Mesothelial cell of epicardium (in vitro differentiated cells): ENCODE measurements at places on chromosomes 2 and 18. TPM values are rescaled to one million over a fixed set of nuclear protein-coding genes. Genes with fewer than 3 reads are reported as not detected.

PLGLB2 gene
- total RNA-seq = 7.4 to 8.1 TPM (median 7.5 TPM) in 3 replicates

GRCh38 chr18:55100817-55101457 is 141.7 kb upstream of the CCDC68 start:
- no peak for DNase-seq

DNA sequence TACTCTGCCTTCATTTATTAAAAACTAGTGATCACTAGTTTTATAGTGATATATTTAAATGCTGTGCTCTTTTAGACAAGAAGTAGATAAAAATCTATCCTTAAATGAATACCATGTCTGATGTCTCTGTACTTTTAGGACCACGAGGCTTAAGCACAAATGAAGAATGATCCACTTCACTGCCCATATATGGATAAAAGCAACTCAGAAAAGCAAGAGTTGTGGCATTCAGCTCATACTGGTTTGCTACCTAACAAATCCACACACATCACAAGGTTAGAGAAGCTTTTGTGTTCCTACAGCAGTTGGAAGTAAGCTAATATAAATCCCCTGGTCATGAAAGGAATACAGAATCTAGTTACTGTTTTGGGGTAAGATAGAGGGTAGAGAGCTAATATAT is 72.7 kb upstream of the LPIN2 start:
- no peak for DNase-seq

ANKRD29 gene
- total RNA-seq = 2.3 to 2.9 TPM (median 2.4 TPM) in 3 replicates

GRCh38 chr2:107681936-107682335 is 144.8 kb upstream of the RGPD4 start:
- DNase-seq = no peak

DNA sequence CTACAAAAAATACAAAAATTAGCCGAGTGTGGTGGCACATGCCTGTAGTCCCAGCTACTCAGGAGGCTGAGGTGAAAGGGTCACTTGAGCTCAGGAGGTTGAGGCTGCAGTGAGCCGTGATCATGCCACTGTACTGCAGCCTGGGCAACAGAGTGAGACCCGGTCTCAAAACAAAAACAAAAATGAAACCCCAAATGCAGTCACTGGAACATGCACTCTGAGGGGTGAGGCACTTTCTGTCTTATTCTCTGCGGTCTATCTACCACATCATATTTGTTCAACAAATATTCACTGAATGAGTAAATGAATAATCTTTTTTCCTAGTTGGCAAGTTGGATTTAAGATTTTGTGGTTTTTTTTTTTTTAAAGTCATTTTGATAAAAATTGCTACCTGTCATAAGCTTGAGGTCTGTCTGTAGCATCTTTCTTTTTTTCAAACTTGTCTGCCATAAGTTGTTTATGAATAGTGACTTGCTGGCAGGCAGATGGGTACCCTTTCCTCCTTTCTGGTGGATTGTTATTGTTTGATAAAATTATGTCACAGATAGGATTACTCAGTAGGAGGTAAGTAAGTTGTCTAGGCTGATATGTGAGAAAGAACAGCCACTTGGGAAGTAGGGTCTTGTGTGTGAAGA is 11.8 kb downstream of the CHRNA1 start:
- DNase-seq = no peak

DNA sequence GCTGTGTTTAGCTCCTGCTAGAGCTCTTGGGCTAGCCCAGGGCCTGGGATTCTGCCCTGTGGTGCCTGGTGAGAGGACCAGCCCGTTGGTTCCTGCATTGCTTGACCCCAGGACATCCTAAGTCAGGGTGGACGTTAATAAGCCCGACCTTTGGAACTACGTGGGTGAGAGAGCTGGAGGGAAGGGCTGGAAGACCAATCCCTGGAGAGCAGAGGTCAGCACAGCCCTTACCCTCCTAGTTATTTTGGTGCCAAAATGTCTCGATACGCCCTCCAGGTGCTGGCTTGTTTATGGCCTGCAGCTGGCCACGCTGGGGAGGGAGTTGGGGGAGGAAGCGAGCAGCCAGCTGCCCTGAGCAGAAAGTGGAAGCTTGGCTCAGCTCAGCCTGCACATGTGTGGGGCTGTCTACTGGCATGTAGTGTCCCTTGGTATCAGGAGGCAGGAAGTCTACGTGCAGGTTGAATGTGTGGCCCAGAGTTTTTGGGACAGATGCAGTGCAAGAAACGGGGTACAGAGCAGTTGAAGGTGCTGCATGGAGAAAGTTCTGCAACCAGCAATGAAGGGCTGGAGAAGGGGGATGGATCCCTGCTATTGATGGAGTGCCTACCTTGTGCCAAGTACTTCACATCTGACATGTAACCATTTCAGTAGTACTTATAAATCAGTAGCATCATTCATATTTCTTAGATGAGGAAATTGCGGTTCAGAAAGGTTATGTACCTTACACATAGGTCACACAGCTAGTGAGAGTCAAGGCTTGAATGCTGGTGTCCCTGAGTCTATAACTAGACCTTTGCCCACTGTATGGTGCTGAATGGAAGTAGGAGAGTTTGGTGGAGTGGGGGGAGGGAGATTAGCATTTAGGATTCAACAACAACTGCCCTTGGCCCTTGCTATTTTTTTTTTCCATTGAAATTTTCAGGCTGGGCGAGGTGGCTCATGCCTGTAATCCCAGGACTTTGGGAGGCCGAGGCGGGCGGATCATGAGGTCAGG is 5.0 kb upstream of the DGKD start:
- no peak for DNase-seq

DNA sequence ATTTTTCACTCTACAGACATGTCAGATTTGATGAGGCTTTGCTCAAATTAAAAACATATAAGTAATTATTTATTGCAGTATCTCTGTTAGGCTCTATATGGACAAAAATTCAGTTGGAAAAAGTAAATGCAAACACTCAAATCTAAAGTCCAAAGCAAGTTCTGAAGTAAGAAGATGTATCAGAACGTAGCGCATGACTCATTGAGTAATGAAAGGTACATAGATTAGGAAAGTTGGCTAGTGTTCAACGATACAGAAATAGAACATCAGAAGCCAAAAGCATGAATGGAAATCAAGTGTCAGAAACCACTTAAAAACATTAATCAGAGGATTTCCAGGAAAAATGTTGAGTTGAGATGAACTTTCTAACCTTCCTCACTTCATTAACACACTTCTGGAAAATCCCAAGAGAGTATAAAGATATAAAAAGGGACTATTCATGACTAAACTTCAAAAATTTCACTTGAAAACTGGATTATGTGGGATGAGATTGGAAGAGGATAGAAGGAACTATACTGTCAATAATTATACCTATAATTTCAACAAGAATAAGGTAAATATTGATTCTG is 494.1 kb downstream of the LRRTM4 start:
- no peak for DNase-seq

DNA sequence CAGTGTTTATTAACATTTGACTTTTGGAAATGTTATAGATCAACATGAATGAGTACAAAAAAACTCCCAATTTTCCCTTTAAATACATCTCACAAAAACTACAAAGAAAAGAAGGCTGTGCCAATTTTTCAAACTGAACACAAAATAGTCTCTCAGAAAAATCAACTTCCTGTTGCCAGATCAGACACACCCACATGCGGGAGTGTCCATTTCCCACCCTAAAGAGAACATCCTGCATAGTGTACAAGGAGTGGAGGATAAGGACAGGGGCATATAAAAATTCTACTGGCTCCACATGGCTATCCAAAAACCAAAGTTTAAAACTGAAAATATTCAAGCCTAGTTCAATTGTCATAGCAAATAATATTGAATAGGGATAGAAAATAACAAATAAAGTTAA is 165.3 kb downstream of the ATAD2B start:
- no peak for DNase-seq

AGXT gene
- total RNA-seq = not detected in 3 replicates

GRCh38 chr2:238159661-238160205 is 963 bp downstream of the ERFE start:
- no peak for DNase-seq

- no peak for DNase-seq
These were observed 79.8 kb downstream of the CNTNAP5 start for GRCh38 chr2:124104914-124105313.

KRTCAP3 gene
- total RNA-seq = 24.5 to 26.1 TPM (median 25.5 TPM) in 3 replicates

LNPK gene
- 29.4 to 31.7 TPM (median 30.2 TPM) in 3 replicates for total RNA-seq

TMEM169 gene
- total RNA-seq = 0.71 to 0.84 TPM (median 0.78 TPM) in 3 replicates

DNA sequence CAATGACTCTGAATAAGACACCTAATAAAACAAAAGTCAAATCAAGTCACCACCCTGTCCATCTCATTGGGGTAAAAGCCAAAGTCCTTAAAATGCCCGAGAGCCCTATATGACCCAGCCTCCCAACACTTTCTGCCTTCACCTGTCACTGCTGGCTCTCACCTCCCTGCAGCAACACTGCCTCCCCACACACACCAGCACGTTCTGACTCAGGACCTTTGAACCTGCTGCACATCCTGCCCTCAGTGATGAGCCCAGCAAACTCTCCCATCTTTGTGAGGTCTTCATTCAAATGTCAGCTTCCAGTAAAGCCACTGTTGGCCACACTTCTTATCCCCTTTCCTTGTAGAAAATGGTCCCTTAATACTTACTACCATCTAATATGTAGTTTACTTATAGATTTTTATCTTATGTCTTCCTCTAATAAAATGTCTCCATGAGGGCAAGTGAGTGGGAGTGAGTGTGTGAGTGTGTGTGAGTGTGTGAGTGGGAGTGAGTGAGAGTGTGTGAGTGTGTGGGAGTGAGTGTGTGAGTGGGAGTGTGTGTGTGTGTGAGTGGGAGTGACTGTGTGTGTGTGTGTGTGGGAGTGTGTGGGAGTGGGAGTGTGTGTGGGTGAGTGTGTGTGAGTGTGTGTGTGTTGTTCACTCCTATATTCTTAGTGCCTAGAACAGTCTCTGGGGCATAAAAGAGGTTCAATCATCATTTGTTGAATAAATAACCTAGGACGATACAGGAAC is 504.7 kb downstream of the EIPR1 start:
- no peak for DNase-seq

DNA sequence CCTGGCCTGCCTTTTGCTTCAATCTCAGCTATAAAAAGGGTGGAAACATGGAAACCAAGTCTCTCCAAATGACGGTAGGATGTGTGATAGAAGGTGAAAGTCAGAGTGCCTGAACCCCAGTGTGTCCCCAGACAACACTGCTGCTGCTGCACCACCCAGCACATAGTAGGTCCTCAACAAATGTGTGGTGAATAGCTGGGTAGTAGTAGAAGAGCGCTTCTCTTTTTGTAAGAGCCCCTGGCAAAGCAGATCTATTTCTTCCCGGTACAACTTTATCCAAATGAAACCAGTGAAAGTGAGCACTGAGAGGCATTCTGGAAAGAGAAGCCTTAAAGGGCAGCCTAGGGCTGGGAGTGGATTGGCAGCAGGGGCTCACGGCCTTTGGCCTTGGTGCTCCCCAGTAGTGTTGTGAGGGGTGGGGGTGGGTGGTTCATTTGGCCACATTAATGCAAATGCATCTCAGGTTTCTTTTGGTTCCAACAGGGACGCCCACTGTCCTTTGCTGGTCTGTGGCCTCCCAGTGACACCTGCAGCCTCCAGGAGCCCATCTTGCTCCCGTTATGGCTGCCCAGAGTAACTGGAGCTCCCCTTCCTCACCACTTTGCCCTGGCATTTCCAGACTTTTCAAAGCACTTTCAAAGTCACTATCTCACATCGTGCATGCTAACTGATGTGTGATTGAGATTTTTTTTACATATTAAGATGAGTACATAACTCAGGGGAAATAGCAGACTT is 304.3 kb upstream of the EPAS1 start:
- no peak for DNase-seq

MROH2A gene
- not detected in 3 replicates for total RNA-seq

DNA sequence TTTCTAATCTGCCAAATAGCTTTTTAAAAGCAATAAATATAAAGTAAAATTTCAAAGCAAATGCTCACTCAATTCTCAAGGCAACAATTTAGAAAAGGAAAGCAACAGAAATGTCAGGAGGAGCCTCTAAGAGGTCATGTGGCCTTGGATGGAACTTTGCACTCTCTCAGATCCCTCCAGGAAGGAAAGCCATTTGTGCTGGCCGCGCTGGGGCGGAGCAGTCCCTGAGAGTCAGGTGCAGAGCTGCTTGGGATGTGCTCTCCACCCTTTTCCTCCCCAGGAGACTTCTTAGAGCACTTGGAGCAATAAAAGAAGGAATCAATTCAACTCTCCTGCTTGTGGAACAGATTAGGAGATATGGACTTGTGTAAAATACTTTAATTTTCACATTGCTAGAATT is 379.8 kb upstream of the LINC00305 start:
- DNase-seq = no peak

DNA sequence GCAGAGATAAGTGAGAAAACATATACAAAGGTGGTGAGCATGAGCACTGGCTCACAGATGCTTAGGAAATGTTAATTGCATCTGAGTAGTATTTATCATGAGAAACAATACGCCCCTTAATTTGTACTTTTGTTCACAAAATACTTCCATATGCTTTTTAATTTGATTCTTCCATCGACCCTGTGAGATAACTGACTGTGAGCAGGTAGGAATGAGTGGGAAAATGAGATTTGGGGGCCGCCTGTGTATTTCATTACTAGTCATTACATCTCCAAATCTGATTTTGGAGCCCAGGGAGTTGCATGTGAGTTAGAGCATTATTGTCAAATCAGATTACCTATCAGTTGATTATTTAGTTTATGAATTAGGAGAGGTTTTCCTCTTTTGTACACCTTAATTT is 36.7 kb upstream of the NPC1 start:
- no peak for DNase-seq

- no peak for DNase-seq
These were observed 28.5 kb downstream of the ST8SIA5 start for GRCh38 chr18:46728219-46728930.

KLF7 gene
- 16.2 to 17.8 TPM (median 16.9 TPM) in 3 replicates for total RNA-seq

DNA sequence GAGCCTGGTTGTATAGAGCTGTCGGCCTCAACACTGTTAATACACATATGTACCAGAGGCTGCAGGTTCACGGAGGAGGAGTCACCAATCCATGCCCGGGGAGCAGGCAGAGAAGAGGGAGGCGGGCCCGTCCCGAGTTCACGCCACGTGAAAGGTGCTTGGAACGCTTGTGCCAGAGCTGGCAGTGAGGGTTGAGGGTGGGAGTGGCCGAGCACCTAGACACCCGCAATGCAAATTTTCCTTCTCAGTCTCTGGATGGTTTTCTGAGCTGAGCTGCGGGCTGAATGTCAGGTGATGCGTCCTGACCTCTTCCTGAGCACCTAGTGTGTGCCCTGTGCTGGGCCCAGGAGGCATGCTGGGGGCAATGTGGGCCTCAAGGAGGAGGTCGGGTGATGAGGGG is 52.2 kb downstream of the ODC1 start:
- no peak for DNase-seq

NPHP1 gene
- total RNA-seq = 3.8 to 5.3 TPM (median 5.1 TPM) in 3 replicates

SERPINB10 gene
- total RNA-seq = not detected in 3 replicates

TMEM198 gene
- 3.6 to 4.0 TPM (median 3.7 TPM) in 3 replicates for total RNA-seq

GRCh38 chr18:6412933-6413472 is 1.7 kb downstream of the L3MBTL4 start:
- DNase-seq = no peak

ERICH2 gene
- 0.47 to 1.1 TPM (median 0.94 TPM) in 3 replicates for total RNA-seq

GRCh38 chr2:18117592-18117991 is 239.1 kb downstream of the KCNS3 start:
- DNase-seq = no peak

GRCh38 chr2:188984680-188985079 is 10.5 kb downstream of the COL3A1 start:
- no peak for DNase-seq

DNA sequence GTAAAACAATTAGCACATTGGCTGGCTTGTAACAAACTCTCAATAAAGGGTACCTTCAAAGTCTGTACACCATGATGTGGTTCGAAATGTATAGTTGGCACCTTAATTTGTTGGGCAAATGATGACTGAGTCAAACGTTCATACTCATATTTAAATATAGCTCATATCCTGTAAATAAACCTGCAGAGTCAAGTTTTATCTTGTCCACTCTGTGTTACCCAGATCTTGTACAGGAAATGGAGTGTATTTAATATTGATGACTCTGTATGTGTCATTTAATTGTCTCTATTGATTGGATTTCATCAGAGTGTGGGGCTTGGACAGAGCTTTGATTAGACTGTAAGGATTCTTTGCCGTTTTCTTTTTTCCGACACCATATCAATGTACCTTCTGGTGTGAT is 805.6 kb upstream of the ZEB2 start:
- DNase-seq = no peak
